ENCODE measurements at places on chromosomes 16 and 17.

GRCh38 chr17:79844869-79845600, 5.8 kb upstream of the CBX4 start:
- DNase-seq: peak; percentile 82

GRCh38 chr17:80683625-80684104, 139.0 kb downstream of the RPTOR start:
- DNase-seq: no peak

GRCh38 chr17:77708049-77708448, 250.5 kb upstream of the TNRC6C start:
- peak; percentile 33 for DNase-seq

DNA sequence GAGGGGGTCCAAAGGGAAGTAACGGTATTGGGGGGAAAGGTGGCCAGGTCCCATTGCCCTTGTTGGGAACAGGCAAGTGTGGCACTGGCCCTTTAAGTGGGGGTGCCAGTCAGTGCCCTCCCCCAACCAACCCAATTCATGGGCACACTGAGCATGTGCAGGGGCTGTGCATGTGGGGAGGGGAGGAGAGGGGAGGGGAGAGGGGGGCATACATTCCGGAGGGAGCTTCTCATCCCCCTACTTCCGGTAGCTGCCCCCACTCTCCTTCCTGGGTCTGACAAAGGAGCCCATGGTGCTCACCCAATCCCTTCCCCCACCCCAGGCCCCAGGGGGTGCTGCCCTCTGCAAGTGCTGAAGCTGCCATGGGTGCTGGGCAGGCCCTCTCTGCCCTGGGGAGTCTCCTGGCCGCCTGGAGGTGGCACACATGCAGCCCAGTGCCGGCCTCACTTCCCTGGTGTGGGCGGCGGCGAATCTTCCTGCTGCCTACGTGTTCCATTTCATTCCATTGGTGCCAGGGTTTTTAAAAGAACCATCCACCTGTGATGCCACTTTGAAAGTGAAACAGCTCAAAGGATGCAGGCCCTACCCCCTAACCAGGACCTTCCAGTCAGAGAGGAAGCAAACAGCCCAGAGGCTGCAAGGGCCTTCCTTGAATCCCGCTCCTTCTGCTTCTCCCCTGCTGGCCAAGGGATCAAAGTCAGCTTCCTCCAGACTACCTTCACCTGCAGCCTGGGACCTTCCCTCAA, 11.0 kb downstream of the HEXIM2 start:
- DNase-seq: peak; percentile 78

GRCh38 chr17:78767806-78768205, 14.3 kb downstream of the CYTH1 start:
- DNase-seq: no peak

GRCh38 chr17:4362141-4362540, 4.3 kb downstream of the UBE2G1 start:
- no peak for DNase-seq

GRCh38 chr17:77212833-77213777, 72.3 kb downstream of the SEC14L1 start:
- no peak for DNase-seq

- DNase-seq: no peak
Measured at GRCh38 chr17:4934173-4934979, 2.3 kb downstream of the GP1BA start.

Measured in activated effector memory CD4-positive, alpha-beta T cell treated with anti-CD3 and anti-CD28 coated beads, Interleukin-2, amount 50 U/mL, for 16 hours (primary cell).